ENCODE measurements at places on chromosomes 11 and 22. TPM values are rescaled to one million over a fixed set of nuclear protein-coding genes. Genes with fewer than 3 reads are reported as not detected.

WNT7B gene
- total RNA-seq = not detected

DNA sequence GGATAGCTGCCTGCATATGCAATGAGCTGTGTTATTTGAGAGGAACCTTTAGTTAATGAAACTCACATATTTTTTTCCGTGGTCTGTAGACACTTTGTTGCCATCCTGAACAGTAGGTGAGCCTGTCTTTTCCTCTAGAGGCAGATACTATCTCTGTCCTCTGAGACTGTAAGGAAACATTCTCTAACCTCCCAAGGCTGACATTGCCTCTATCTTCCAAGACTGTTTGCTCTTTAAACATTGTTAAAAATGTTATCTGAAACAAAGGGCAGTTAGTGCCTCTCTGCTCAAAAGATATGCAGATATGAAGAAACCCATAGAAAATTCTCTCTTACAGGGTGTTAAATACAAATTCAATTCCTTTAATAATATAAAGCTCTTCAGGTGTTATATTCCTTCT is 963.8 kb upstream of the CNTN5 start:
- no peak for DNase-seq

DNA sequence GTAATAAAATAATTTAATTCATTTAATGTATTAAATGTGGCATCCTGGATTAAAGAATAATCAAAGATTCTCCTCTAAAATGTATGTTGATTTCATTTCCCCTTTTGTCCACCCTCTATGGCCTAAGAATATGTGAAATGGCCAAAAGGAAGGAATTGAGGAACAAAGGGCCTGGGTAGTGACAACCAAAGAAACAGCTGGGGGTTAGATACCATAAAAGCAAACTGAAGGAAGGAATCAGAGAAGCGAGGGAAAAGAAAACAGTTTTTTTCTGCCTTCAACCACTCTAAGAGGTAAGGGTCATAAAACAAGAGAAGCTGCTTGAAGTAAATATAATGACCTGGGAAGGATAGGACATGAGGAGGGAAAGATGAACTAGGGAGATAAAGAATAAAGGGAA is 139.3 kb downstream of the FAM76B start:
- DNase-seq = peak; percentile 38

SPI1 gene
- not detected for total RNA-seq

- no peak for DNase-seq
These were observed 47.5 kb upstream of the TENM4 start for GRCh38 chr11:79488286-79488685.
